ENCODE measurements at places on chromosomes 2 and 18. TPM values are rescaled to one million over a fixed set of nuclear protein-coding genes. Genes with fewer than 3 reads are reported as not detected.

- no peaks in the 10 kb centered on the region for H3K36me3 ChIP-seq
- no peaks in the 10 kb centered on the region for H3K27me3 ChIP-seq
- no peak overlapping the region for H3K4me3 ChIP-seq
- no peaks in the 10 kb centered on the region for H3K4me1 ChIP-seq
- H3K27ac ChIP-seq, result no peak overlapping the region
Measured at GRCh38 chr18:2919600-2919999, 72.8 kb downstream of the EMILIN2 start.

GRCh38 chr2:107072150-107072940, 186.4 kb upstream of the ST6GAL2 start:
- no peak overlapping the region for H3K4me3 ChIP-seq
- no peaks in the 10 kb centered on the region for H3K36me3 ChIP-seq
- DNase-seq, result no peak
- no peak overlapping the region for H3K27ac ChIP-seq
- H3K27me3 ChIP-seq, result no peaks in the 10 kb centered on the region

The DNAJC5G gene
- total RNA-seq, result not detected

DNA sequence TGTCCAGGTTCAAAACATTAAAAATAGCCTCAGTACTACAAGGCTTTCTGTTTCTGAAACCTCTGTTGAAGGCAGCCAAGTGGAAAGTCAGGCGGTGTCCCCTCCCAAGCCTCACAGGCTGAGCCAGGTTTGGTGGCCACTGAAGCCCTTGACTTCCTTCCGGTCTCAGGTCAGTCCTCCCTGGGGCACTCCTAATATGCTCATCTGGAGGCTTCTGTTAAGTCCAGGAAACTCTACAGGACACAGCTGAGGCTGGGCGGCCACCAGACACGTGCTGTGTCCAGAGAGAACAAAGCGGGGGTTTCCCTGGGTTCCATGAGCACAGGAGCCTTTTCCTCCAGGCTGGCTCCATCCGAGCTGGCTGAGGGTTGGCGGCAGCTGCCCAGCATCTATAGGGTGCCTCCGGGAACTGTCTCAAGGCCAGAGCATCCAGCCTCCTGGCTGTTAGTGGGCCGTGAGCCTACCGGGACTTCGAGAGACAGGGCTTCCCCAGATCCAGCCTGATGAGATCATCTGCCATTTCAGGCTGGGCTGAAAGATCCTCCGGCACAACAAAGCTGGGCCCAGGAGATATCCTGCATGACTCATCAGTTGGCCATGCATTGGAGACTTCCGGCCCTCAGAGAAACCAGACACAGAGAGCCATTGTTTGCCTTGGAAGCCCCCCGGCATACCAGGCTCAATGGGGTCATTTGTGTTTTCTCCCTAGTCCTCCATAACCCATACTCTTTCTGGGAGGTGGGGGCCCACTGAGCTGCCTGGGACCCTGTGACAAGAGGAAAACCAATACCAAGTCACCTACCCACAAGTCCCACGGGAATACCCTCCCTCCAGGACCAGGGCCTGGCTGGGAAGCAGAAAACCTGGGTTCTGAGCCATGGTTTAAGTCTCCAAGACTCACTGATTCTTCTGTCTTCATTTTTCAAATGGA, 71.7 kb downstream of the HS1BP3 start:
- H3K27ac ChIP-seq, result peak overlapping the region; percentile 84
- no peaks in the 10 kb centered on the region for H3K36me3 ChIP-seq
- peaks cover 32% of the 10 kb centered on the region for H3K4me1 ChIP-seq
- peak overlapping the region; percentile 13 for H3K4me3 ChIP-seq
- peak; percentile 88 for DNase-seq
